ENCODE measurements at places on chromosomes 2 and 18. TPM values are rescaled to one million over a fixed set of nuclear protein-coding genes. Genes with fewer than 3 reads are reported as not detected.

SLC23A3 gene
- total RNA-seq: 0.87 TPM

LRRC30 gene
- total RNA-seq: not detected

SPATA3 gene
- not detected for total RNA-seq

CSRNP3 gene
- total RNA-seq: 5.1 TPM

GAREM1 gene
- 22.7 TPM for total RNA-seq

LGALSL gene
- total RNA-seq: 6.6 TPM

ANKRD62 gene
- not detected for total RNA-seq

SERPINB13 gene
- not detected for total RNA-seq

TYMS gene
- 6.0 TPM for total RNA-seq

COL3A1 gene
- total RNA-seq: 72.7 TPM

RAB6D gene
- not detected for total RNA-seq

ITGB6 gene
- 5.0 TPM for total RNA-seq

TRIM43 gene
- not detected for total RNA-seq

C2orf78 gene
- total RNA-seq: not detected

TUBA3D gene
- total RNA-seq: 138 TPM

SERPINB11 gene
- not detected for total RNA-seq

QPCT gene
- 1.7 TPM for total RNA-seq

UGT1A4 gene
- total RNA-seq: not detected

CBLN2 gene
- total RNA-seq: not detected

STON1 gene
- 8.0 TPM for total RNA-seq

IL1F10 gene
- total RNA-seq: not detected

CYRIA gene
- 5.1 TPM for total RNA-seq

ZC3H8 gene
- 10.6 TPM for total RNA-seq

SLC11A1 gene
- total RNA-seq: 5.4 TPM

SPHKAP gene
- 107 TPM for total RNA-seq

ING5 gene
- 16.5 TPM for total RNA-seq

CHRNG gene
- total RNA-seq: not detected

ZAP70 gene
- total RNA-seq: 1.6 TPM

SLC8A1 gene
- total RNA-seq: 999 TPM

NTSR2 gene
- total RNA-seq: not detected

PJVK gene
- total RNA-seq: 0.70 TPM

FBLN7 gene
- total RNA-seq: 0.54 TPM

DSG2 gene
- 35.7 TPM for total RNA-seq

MREG gene
- total RNA-seq: 0.60 TPM
